ENCODE measurements at places on chromosomes 16 and 17.

DNA sequence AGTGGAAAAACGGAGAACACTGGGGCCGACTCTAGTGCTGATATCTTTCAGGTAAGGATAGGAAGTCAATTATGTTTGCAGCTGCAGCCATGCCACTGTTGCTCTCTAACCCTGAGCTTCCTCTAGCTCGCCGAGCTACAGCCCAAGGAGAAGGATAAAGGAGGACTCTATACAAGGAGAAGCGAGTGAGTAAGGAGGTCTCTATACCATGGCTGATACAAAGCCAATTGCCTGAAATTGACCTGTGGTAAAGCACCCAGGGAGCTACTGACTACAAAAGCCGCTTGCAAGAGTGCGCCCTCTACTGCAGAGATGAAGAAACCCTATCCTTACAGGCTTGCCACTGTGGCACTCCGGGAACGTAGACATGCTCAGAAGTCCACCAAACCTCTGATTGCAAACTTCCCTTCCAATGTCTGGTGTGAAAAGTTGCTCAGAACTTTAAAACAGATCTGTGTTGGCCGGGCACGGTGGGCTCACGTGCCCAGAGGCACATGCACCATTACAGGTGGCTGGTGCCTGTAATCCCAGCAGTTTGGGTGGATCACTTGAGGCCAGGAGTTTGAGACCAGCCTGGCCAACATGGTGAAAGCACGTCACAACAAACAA lies 10.8 kb upstream of the SLC46A1 start:
- DNase-seq: peak; percentile 70

- no peak for DNase-seq
These were observed 12.1 kb upstream of the NLRC5 start for GRCh38 chr16:56977216-56977615.

- DNase-seq: no peak
These were observed 5.5 kb upstream of the DNAI2 start for GRCh38 chr17:74268558-74268957.

DNA sequence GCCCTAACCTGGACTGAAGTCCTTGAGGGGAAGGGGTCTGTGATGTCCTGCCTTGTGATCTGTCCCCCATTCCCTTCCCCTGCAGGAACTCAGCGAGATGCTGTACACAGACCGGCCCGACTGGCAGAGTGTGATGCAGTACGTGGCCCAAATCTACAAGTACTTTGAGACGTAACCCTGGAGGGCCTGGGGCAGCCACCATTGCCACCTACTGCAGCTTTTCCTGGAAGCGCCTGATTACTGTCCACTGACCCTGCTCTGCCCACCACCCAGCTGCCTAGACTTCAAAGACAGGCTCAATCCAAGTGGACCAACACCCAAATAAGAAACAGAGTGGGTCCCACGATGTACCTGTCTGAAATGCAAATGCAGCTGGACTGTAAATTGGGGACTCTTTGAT lies 153.4 kb downstream of the LGALS9B start:
- DNase-seq: no peak

DNA sequence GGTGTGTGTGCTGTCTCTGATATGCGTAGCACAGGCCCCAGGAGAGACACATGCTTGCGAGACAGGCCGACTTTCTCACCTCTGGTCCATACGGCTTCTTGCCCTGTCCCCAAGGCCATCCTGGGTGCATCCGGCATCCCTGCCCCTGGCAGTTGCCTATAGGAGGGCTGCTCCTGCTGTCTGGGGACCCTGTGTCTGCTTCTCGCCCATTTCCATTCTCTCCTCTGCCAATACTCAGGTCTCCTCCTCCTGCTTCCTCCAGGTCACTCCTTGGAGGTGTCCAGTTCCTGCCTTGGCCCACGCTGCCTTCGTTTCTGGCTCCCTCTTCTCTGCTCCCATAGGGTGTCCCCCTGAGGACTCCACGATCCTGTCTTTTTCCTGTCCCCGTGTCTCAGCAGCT lies 89.0 kb downstream of the DNAH17 start:
- no peak for DNase-seq

GRCh38 chr17:80786470-80786869 lies 205.2 kb upstream of the CHMP6 start:
- no peak for DNase-seq

GRCh38 chr17:10031606-10032005 lies 126.5 kb upstream of the RCVRN start:
- DNase-seq: no peak
